ENCODE measurements at places on chromosomes 5 and 9.
A peak's percentile ranks its signal among the peaks of the same experiment; 100 is the strongest.

GRCh38 chr9:99818500-99818899 is 3.2 kb upstream of the NR4A3 start:
- no peak for DNase-seq

GRCh38 chr9:75909776-75910175 is 19.3 kb downstream of the PCSK5 start:
- DNase-seq = no peak

- no peak for DNase-seq
Measured at GRCh38 chr5:34447424-34447823, 208.7 kb upstream of the RAI14 start.

- peak; percentile 62 for DNase-seq
Measured at GRCh38 chr5:139903795-139904565, 108.4 kb downstream of the PSD2 start.

- no peak for DNase-seq
Measured at GRCh38 chr5:111859031-111859430, 102.0 kb upstream of the NREP start.

- DNase-seq = no peak
Measured at GRCh38 chr5:64818245-64818644, 49.5 kb downstream of the CWC27 start.

Data from left kidney (tissue), 8 donors.